ENCODE measurements at places on chromosomes 4 and X.

- no peak for DNase-seq
Measured at GRCh38 chr4:30172416-30172815, 547.8 kb upstream of the PCDH7 start.

- no peak for DNase-seq
Measured at GRCh38 chrX:150438165-150438564, 75.0 kb downstream of the MAMLD1 start.

- no peak for DNase-seq
Measured at GRCh38 chr4:128355305-128355704, 67.7 kb upstream of the PGRMC2 start.

DNA sequence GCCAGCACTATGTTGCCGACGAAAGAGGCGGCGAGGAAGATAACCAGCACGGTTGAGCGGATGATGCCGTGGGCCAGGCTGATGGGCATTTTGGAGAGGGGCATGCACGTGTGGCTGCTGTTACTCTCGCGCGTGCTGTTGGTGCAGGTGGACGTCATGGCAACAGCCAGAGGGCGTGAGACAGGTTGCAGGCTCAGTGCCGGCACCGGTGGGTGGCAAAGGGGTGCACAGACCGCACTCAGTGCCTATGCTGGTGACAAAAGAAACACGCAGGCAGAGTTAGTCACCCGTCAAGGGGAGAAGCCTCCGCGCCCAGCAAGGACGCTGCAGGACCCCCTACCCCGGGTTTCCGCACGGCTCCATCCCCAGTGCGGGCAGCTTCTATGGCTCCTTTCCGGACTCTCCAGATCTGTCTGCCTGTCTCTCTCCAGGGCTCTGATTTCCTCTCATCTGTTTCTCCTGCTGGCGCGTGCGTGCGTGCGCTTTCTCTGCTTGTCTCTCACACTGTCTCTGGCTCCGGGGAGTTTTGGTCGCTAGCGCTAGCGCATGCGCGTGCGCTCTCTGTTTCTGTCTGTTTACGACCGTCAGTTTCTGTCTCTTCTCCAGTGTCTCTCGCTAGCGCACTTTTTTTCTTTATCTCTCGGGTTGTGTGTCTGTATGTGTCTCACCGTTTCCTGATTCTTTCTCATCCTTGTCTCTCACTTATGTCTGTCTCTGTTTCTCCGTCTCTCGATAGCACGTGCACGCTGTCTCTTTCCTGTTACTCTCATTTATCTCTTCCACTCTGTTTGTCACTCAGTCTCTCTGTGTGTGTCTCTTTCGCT lies 2.1 kb downstream of the GPR101 start:
- no peak for DNase-seq

- DNase-seq: no peak
Measured at GRCh38 chr4:20383283-20383682, 131.6 kb downstream of the SLIT2 start.

GRCh38 chr4:16908377-16909021 lies 10.1 kb upstream of the LDB2 start:
- no peak for DNase-seq
